Epithelial cell of proximal tubule (primary cell): ENCODE measurements at places on chromosomes 2 and 18.

DNA sequence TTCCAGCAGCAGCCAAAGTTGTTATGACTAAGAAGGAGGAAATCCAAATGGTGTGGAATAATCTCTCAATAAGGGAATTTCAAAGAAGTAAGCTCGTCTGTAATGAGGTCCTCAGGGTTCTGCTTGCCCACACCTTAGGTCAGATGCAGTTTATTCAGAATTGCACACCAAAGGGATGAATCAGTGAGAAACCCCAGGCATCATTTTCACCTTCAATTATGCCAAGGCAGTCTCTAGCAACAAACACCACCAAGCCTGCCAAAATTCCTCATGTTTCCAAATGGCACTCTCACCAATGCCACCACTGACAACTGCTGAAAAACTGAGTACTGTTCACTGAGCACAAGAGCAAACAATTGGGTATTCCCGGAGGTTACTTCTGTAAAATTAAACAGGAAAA, 43.6 kb downstream of the KCNG3 start:
- DNase-seq = peak; percentile 83

DNA sequence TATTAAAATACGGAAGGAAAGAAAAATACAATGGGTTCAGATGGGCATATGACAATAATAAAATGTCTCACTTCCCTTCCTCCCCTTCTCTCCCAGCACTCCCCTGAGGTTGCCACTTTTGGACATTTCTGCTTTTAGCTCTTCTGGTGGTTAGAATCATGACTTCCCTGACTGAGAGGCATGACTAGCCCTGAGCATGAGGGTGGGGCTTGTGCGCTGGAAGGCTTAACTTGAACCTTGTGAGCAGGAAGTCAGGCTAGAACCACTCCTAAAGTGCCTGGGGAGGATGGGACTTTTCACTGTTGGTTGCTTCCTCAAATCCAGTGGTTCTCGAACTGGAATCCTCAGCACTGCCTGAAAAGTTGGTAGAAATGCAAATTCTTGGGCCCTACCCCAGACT, 19.7 kb upstream of the ARHGAP25 start:
- no peak for DNase-seq

GRCh38 chr18:23536204-23536603, 32.9 kb downstream of the RMC1 start:
- DNase-seq = no peak

DNA sequence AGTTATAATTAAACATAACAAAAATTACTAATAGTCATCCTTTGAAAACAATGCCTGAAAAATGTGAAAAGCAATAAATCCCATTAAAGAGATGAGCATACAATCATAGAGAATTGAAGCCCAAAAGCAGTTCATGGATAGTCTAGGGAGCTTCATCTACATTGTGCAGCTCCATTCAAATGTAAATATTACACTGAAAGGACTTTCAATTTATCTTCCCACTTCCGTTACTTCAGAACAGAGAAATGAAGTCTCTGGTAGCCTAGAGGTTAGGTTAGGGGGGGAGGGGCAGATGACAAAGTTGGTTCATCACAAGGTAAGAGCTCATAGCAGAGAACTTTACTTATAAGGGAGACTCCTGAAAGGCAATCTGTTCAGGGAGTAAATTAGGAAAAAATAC, 126.6 kb upstream of the RGPD4 start:
- DNase-seq = no peak

GRCh38 chr2:113370478-113371091, 66.9 kb upstream of the ZNG1B start:
- DNase-seq = peak; percentile 81

DNA sequence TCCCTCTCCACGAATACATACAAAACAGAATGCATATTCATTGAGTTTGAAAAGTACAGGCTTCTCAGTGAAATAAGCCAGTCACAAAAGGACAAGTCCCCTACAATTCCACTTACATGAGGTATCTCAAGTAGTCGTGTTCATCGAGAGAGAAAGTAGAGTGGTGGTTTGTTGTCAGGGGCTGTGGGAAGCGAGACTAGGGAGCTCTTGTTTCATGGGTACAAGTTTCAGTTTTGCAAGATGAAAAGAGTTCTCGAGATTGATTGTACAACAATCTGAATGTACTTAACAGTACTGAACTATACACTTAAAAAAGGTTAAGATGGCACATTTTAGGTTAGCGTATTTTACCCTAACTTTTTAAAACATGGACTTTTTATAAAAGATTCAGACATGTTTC, 71.5 kb upstream of the TTC39C start:
- no peak for DNase-seq

- no peak for DNase-seq
Measured at GRCh38 chr2:100196786-100197494, 54.5 kb upstream of the AFF3 start.

DNA sequence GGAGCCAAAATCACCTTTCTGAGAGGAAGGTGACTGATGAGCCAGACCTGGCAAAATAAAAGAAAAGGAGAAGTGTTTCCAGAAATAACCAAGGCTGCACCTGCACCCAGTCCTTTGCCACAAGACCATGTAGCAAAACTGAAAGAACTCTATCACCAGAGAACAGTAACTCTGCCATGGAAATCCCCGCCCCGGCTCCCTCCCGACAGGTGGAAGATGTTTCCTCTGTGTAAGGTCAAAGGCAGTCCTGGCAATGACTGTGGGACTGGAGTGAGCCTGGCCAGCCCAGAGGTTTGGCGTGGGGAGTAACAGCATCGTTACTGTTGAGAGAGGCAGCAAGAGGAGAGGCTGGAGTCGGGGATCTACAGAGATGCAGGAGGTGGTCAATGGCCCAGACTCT, 42.3 kb downstream of the SPRED2 start:
- no peak for DNase-seq

DNA sequence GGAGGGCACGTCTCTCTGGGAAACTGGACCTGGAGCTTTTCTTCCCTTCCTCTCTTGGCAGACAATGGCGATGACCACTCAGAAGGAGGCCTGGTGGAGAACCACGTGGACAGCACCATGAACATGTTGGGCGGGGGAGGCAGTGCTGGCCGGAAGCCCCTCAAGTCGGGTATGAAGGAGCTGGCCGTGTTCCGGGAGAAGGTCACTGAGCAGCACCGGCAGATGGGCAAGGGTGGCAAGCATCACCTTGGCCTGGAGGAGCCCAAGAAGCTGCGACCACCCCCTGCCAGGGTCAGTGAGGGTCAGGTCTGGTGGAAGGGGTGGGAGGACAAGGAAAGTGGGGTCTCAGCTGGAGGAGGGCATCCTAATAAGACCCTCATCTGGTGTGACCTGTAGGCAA, 27.3 kb downstream of the IGFBP2 start:
- no peak for DNase-seq

GRCh38 chr2:181474222-181474881, 17.2 kb downstream of the ITGA4 start:
- DNase-seq = no peak

GRCh38 chr18:35026407-35027061, 14.7 kb upstream of the MAPRE2 start:
- no peak for DNase-seq

DNA sequence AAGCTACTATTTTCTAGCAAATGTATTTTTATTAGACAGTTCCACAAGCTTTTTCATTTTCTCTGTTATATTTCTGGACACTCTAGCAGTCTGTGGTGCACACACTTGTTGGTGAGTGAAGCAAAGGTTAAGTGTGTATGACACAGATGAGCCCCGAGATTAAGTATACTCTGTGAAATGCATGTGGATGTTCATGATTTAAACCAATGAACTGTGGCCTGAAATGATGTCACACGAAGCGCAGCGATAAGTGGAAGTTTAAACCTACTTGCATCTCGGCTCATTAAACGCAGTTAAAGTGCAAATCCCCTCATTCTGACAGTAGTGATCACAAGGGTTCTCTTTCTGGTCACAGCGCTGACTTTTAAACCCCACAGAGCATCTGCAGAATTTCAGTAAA, 1488.8 kb upstream of the NXPH2 start:
- DNase-seq = no peak

DNA sequence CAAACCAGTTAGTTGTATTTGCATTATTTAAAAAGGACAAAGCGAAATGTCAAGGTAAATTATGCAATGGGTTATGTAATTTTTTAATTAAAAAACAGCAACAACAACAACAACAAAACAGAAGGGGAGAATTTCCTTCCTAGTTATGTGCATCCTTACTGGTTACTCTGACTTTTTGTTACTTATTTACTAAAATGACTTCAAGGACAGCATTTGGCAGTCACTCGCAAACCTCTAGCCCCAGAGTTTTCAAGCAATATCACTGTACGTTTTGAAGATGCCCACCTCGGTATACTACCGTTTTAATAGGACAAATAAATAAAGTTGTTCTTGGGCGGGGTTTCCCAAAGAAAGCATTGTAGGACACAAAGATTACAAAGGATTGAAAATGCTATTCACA, 24.7 kb upstream of the MRO start:
- no peak for DNase-seq

DNA sequence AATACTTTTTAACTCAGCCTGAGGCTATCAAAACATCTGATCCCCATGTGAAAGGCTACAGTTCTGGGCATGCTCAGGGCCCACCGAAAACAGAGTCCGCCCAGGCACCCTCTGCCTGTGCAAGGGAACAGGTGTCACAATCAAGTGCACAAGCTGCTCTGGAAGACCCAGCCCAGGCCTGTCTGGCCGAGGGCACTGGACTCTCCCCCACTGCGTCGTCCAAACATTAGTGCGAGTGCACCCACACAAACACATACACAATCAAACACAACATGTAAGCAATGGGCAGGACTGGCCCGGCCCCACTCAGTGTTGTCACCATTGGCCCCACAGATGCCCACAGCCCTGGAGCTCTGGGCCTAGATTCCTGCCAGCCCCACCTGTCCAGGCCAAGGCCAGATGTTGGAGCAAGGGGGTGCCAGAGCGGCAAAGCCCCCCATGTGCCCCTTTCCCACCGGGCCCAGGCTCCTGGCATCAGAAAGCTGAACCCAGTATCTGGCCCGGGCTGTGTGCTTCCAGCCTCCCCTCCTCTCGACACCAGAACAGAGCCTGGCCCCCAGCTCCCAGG, 617 bp upstream of the ALPG start:
- DNase-seq = no peak

DNA sequence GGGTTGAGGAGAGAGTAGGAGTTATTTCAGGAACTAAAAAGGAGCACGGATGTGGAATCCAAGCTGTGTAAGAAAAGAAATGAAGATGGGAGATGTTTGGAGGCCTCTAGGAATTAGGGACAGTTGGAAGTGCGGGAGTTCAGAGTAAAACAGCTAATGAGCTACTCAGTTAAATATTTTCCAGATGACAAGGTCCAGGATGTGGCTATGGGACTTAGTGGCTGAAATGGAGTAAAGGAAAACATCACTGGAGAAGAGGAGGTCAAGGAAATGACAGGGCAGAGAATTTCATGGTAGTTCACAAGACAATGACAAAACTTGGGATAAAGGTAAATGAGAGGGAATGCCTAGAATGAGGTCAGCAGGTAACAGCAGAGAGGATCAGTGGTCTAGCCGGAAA, 13.0 kb downstream of the GPR155 start:
- DNase-seq = no peak

DNA sequence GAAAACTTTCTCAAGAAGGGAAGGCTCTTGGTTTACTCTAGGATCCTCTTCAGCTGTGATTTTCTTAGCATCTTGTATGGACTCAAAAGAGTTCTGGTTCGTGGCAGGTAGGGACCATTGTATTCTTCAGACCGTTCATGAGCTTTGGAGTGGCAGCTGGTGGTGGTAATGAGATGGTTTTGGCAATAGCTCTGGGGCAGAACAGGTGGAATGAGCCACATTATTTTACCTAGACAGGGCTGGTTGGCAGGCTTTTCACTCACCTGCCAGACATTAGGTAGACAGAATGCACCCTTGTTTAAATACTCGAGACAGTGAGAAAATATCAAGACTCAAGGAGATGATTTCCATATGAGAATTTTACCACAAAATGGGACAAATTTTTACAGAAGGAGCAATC, 26.2 kb upstream of the MGAT5 start:
- no peak for DNase-seq

DNA sequence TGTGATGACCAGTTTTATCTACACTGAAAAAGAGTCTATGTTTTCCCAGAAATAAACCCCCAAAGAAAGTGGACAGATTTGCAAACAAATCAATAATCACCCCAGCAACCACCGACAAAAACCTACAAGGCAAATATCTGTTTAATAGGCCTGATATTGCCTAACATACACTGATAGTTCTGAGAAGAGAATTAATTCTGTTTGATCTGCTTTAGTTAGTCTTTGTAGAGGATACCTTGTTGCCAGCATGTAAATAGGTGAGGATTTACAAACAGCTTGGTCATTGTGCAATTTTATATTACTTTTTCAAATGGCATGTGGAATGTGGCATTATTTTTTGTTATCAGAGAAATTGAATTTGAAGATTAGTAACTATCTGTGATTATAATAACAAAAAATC, 86.5 kb downstream of the DCC start:
- DNase-seq = no peak

DNA sequence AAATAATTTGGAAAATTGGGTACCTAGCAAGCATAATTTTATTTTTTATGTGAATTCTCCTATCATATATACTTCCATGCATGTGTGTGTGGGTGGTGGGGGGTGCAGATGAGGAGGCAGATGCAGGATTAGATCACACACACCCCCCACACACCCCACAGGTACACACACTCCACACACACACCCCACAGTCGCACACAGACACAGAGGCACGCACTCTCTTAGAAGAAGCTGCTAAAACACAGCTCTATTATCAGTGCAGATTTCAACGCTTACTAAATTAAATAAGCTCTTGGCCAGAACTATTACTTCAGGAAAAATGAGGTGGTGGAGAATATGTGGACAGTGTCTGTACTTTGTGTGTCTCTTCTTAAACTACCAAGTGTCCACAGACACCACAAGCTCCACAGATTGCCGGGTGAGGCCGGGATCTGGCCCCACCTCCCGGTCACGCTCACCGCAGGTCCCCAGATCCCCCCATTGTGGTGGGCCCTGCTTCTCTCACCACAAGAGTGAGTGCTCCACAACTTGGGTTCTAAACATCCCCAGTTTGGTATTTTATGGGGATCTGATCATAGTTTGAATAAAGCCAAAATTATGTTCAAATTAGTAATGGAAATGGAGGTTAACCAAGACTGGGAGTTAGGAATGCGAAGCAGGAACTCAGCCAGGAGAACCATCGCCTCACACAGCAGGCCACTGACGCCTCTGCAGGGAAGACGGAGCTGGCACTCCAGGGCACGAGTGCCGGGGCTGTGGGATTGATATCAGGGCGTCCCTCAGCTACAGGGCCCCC, 102.1 kb downstream of the PXDN start:
- DNase-seq = no peak
